ENCODE measurements at places on chromosomes 4 and X.

GRCh38 chr4:109408711-109409110 is 24.9 kb upstream of the SEC24B start:
- peak; percentile 75 for DNase-seq

GRCh38 chrX:65581661-65582339 is 47.2 kb upstream of the LAS1L start:
- DNase-seq: peak; percentile 60

DNA sequence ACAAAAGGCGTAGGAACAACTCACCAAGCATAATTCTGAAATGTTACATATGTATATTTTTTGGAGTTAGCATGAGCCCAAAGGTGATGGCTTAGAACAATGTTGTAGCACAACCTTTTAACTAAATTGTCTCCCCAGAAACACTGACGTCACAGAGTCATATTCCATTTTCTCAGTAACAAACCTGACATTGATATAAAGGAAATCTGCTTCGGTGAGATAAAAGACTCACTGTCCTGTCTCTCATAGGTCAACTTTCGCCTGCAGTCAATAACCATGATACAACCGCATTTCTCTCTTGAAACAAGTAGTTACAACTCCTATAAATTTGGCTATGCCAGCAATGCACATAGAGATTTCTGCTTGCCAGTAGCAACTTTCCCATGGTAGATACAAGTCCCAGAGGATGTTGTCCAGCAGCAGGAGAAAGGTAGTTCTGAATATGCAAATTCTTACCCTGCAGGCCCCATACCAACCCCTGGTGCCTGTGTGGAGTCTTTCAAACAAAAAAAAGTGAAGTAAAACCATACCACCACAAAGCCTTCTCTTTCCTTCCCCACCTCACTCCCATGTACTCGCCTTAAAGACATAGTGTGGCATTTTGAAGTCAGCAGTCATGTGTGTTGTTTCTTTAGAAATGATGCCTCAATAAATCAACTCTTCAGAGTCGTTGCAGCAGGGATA is 47.9 kb downstream of the MTM1 start:
- no peak for DNase-seq

DNA sequence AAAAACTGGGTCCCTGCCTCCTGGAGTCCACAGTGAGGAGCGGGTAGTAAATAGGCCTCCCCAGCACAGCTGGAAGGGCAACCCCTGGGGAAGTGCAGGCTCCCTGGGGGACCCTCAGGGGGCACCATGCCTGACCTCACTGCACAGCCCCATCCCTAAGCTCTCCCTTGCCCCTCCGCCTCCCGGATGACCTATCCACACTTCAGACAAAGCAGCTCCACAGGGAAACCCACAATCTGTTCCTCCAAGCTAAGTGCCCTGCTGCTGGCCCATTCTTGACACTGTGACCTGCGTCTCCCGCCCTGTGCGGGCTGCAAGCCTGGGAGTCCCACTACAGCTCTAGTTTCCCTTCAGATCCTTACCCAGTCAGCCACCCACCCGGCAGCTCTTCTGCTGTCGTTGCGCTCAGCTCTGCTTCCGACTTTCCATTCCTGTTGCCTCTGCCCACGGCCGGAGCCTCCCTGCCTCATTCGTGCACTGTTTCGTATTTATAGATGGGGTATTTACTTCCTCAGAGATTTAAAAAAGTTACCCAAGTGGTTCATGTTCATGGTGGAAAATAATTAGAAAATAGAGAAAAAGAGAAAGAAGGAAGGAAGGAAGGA is 47.0 kb upstream of the STOX2 start:
- DNase-seq: no peak

DNA sequence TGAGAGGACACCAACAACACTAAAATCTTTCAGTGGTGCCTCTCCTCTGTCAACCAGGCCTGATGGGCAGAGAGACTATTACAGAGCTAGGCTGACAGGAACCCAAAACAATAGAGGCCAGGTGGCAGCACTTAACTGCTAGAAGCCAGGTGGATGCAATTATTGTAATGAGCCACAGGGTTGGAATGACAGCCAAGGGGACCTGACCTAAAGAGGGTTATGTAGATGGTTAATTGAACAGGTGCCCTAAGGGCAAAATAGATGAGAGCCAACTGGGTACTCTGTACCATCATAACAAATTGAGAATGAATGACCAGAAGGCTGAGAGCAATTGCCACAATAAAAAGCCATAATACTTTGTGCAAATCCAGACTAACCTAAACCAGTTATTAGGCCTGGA is 24.7 kb upstream of the FRAS1 start:
- no peak for DNase-seq

GRCh38 chr4:81421346-81422218 is 50.1 kb downstream of the RASGEF1B start:
- no peak for DNase-seq

GRCh38 chr4:175407926-175408325 is 404.1 kb downstream of the GPM6A start:
- no peak for DNase-seq

DNA sequence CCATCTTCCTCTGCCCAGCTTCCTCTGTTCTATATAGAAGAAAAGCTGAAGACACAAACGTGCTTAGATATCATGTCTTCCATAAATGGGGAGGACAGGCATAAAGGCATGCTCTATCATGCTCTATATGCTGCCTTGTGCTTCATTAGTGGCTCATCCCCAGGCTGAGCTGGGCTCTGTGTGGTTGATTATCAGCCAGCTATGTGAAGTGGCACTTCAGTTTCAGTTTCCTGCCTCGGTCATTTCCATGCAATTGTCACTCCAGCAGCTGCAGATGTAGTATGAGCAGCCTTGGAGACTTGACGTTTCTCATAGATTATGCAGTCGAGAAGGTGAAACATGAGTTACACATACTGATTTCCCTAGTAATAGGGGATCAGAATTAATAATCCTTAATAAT is 106.2 kb downstream of the SYTL5 start:
- DNase-seq: no peak

DNA sequence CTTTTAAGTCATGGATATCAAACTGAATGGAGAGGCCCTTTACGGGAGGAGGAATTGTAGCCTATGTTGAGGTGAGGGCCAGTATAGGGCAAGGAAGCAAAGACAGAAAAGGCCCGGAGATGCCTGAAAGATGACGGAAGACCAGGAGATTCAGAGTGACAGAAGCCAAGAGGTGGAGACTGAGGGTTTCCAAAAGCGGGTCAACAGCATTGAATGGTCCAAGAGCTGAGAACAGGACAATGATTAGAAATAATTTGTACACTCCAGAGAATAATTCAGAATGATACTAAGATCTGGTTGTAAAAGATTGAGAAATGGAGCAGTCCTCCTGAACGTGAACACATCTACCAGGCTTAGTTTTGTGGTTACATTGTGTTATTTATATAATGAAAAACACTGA is 45.5 kb upstream of the ZNF518B start:
- no peak for DNase-seq

- DNase-seq: no peak
These were observed 62.2 kb downstream of the DIPK2B start for GRCh38 chrX:45138525-45138924.

DNA sequence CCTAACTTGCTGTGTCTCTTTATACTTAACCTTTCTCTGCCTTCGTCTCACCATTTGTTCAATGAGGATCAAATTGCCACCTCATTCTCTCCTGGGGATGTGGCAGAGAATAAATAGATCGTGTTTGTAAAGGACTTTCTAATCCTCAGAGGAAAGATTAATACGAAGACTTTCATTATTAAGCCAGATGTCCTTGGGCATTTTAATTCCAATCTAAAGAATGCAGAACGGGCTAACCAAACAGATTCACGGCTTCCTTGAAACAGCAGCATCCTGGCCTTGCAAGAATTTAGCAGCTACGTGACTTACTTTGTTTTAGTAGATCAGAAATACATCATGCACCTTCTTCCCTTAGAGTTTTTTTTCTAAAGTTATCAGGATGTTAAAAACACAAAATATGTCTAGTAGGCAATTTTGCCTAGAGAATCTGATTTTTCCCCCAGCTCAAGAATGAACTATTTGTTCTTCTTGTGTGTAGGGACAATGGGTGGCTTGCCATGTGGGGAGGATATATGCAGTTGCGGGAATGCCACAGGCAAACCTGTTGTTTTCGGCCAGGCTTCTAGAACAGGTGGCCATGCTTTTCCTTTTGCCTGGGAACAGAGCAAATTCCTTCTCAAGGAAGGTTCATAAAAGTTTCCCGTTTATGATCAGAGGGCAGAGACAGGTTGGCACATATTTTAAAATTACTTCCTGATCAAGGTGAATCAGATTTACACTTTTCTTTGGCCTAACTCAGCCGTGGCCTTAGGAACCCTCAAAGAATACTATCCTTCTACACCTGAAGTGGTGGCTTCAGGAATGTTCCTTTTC is 3.0 kb downstream of the MID1 start:
- DNase-seq: peak; percentile 41

DNA sequence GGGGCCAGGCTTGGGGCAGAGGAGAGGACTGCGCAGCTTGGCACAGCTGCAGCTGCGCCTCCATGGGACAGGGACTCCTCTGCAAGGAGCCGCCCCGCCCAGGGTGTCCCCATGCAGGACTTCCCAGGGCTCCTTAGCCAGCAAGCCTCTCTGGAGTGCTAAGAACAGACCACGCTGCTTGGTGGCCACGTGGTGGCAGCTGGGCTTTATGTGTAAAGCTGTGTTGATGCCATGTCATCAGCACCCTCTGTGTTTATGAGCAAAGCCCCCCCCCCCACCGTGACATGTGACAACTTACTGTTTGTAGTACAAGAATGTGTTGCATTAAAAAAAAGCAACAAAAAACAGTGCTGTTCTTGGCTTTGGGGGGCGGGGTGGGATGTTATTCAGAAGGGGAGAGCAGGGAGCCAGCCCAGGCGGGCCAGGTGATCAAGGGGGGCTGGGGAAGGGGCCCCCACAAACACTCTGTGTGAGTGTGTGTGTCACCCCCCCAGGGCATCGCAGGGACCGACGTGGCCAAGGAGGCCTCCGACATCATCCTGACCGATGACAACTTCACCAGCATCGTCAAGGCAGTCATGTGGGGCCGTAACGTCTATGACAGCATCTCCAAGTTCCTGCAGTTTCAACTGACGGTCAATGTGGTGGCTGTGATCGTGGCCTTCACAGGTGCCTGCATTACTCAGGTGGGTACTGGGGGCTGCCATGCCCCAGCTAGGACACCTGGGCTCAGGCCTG is 40.3 kb downstream of the ATP2B3 start:
- no peak for DNase-seq

GRCh38 chr4:139916041-139916440 is 237.9 kb downstream of the MAML3 start:
- DNase-seq: no peak

DNA sequence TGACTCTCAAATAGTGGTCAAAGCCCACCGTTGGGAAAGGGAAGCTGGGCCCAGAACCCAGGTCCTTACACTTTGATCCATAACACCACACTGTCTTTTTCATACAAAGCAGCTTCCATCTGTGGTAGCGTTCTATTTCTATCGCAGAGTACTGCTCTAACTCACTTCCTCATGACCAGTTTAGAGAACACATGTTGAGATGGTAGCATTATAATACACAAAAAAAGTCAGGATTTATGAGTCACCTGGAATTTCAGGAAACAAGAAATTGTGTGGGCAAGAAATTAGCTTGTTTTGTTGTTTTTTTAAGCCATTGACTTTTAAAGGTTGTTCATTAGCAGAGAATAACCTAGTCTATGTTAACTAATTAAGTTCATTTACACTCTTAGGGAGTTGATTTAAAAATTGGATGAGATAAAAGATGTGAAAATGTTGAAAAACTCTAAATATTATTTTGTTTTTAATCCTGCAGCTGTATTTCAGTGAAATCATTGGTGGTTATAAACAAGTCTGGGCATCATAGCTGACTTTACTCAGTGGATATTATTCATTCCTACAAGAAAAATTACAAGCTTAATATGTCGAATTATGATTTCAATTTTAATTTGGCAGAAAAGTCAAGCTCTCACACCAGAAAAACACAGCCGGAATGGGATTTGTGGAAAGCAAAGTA is 1011.1 kb upstream of the HS3ST1 start:
- DNase-seq: no peak

- DNase-seq: no peak
These were observed 19.0 kb upstream of the PDE5A start for GRCh38 chr4:119647558-119647957.

- DNase-seq: no peak
These were observed 31.3 kb downstream of the CRLF2 start for GRCh38 chrX:1181170-1181569.

GRCh38 chr4:151641167-151641566 is 119.6 kb downstream of the GATB start:
- peak; percentile 44 for DNase-seq

- no peak for DNase-seq
These were observed 37.0 kb upstream of the CLNK start for GRCh38 chr4:10721616-10722015.

DNA sequence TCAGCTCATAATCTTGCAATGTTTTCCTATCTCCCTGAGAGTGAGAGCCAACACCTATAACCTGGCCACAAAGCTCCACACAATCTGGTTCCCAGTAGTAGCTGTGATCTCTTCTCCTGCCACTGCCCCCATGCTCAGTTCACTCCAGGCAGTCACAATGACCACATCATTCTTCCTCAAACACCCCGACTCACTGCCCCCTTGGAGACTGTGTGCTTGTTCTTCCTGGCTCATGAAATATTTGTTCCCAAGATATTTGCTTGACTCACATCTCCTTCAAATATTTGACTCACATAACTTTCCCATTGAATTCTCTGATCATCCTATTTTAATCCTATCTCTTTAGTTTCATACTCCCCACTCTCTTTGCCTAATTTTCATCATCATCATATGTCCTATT is 173.7 kb downstream of the AREG start:
- DNase-seq: peak; percentile 47

GRCh38 chr4:109733728-109734127 is 3.9 kb upstream of the PLA2G12A start:
- DNase-seq: no peak

DNA sequence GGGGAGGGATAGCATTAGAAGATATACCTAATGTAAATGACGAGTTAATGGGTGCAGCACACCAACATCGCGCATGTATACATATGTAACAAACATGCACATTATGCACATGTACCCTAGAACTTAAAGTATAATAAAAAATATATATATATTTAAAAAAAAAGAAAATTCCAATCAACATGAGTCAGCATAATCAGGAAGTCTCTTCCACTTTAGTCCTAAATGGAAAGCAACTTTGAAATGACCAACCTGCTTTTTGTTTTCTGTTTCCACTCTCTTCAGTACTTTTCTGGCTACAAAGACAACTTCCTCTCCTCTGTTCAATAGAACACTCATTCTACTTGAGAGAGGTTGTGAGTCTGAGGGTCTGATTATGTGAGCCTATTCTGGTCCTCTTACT is 13.5 kb upstream of the MAGEA8 start:
- DNase-seq: no peak

- DNase-seq: no peak
These were observed 106.6 kb downstream of the SHROOM4 start for GRCh38 chrX:50707405-50707804.

- DNase-seq: no peak
These were observed 32.8 kb downstream of the ENOPH1 start for GRCh38 chr4:82463221-82463620.

DNA sequence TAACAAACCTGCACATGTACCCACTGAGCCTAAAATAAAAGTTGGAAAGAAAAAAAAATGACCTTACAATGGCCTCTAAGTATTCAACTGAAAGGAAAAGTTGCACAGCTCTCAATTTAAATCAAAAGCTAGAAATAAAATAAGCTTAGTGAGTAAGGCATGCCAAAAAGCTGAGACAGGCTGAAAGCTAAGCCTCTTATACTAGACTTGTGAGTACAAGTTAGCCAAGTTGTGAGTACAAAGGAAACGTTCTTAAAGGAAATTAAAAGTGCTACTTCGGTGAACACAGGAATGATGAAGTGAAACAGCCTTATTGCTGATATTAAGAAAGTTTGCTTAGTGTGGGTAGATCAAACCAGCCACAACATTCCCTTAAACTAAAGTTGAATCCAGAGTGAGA is 707.9 kb upstream of the PITX2 start:
- DNase-seq: no peak

Measured in EL (cell line).